NCI-H82 (cell line): ENCODE measurements at places on chromosomes 5 and 9.

- peak; percentile 39 for DNase-seq
Observed at GRCh38 chr9:34158362-34158869, 20.4 kb upstream of the UBAP1 start.

- peak; percentile 89 for DNase-seq
Observed at GRCh38 chr5:9787861-9788600, 157.9 kb upstream of the TAS2R1 start.

GRCh38 chr9:33464045-33464636 lies 9.6 kb downstream of the NOL6 start:
- DNase-seq: no peak

GRCh38 chr9:116978155-116978554 lies 291.1 kb downstream of the TRIM32 start:
- peak; percentile 10 for DNase-seq

DNA sequence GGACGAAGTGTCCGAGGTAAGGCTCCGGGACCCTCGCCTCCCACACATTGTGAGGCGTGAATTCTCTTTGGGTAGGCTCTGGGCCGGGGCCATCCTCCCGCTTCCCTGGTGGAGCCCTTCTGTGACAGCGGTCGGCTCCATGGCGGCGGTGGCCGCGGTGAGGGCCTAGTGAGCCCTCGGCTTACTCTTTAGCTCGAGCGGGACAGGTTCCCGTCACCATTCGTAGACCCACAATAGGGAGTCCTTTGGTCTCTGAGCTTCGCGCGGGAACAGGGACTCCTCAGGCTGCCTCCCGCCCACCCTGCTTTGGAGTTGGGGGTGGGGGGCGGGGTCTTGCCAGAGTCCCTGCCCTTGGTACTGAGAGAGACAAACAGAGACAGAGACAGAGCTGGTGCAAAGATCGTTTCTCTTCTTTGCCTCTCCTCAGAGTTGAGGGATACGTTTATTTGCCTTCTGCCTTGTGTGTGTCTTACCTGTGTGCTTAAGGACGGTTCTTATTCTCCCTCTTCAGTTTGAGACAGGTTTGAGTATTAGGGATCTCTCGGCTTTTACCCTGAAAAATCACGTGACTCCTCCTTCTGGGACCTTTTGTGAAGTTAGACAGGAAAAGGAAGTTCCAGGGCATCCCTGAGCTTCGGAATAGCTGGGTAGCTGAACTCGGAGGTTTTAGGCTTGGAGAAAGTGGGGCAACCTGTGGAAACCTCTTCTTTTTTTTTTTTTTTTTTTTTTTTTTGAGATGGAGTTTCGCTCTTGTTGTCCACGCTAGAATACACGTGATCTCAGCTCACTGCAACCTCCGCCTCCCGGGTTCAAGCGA lies 833 bp downstream of the ANKHD1 start:
- DNase-seq: peak; percentile 72

DNA sequence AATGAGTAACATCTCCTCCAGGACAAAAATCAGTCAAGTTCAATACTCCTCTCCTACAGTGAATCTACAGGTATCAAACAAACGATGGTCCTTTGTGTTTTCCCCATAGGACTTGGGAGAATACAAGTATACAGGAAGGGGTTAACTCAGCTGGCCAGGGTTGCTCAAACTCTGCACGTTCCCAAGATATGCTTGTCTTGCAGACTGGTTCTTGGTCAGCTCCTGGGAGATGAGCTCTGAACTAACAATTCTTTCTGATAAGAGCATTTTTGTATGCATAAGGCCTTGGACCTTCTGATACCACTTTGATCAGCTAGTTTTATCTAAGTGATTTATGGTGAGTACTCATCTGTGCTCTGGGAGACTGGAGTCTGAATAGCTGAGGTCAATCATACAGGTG lies 42.1 kb downstream of the LOX start:
- no peak for DNase-seq

- no peak for DNase-seq
Observed at GRCh38 chr5:140262221-140262620, 40.7 kb downstream of the PFDN1 start.

GRCh38 chr5:144108131-144108530 lies 62.3 kb downstream of the YIPF5 start:
- no peak for DNase-seq

DNA sequence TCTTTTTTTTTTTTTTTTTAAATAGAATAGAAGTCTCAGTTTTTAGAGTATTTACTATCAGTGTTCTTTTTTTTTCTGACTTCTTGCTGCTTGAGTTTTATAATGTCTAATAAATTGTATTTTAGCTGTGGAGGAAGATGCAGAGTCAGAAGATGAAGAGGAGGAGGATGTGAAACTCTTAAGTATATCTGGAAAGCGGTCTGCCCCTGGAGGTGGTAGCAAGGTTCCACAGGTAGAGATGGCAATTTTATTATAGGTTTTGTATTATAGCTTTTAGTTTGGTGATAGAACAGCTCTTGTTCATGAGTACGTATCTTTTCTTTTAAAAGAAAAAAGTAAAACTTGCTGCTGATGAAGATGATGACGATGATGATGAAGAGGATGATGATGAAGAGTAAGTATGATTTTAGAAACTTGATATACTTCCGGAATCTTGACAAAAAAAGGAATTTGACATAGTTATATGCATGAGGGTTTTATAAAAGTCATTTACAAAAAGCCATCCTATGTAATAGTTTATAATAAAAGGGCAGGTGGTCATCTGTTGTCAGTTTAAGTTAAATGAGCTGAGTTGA lies 5.0 kb downstream of the NPM1 start:
- DNase-seq: no peak

DNA sequence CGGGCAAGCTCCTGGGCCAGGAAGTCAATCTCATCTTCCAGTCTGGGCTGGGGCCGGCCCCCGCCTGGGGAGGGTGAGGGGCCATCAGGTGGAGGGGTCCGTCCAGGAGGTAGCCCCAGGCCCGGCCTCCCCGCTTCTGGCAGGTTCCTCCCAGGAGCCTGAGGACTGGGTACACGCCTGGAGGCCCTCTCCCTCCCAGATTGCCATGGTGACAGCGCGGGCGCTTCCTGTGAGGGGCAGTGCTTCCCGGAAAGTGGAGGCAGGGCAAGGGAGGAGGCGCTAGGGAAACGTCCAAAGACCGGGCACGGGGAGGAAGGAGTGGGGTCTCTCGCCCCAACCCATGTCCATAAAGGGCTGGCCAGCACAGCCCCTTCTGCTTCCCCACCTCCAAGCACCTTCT lies 4.9 kb downstream of the NPDC1 start:
- no peak for DNase-seq

DNA sequence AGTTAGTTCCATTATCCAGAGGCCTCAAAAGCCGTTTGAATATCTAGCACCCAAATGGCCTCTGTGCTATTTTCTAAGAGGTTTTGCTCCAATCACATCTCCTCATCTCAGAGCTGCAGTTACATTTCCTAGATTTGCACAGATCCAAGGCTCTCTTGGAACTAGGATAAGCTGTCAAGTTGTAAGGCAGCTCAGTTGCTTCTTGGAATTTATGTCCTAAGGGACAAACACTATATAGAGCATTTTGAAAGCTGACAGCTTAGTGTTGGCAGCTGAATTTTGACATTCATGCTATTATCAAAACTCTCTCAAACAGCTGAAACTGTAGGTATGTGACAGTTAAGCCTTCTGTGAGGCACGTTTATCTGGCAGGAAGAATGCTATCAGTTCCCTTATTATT lies 97.0 kb downstream of the MACIR start:
- no peak for DNase-seq

GRCh38 chr9:117098331-117098730 lies 316.5 kb downstream of the ASTN2 start:
- no peak for DNase-seq

DNA sequence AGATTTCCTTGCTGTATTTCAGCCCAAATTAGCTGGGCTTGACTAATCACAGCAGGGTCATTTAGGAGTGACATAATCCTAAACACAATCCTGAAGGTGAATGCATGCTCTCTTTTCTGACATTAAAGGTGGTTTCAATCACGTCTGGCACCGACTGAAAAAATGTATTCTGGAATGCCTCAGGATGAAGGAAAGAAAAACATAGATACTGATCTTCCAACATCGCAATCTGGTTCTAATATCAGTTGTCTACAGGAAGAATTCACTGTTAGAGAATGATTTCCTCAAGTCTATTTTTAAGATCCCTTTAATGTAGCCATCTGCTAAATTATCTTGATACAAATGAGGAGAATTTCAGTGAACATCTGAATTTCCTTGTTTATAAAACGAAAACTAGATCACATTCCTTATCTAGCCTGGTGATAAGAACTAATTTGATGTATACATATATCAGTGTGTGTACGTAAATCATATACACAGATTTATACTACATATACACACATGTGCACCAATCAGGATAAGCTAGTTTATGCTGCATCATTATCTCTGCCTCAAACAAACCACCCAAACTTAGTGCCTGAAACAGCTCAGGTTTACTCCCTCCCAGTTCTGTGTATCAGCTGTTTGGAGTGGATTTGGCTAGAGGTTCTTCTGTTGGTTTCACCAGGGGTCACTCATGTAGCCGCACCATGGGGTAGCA lies 31.3 kb upstream of the TAS2R1 start:
- no peak for DNase-seq

DNA sequence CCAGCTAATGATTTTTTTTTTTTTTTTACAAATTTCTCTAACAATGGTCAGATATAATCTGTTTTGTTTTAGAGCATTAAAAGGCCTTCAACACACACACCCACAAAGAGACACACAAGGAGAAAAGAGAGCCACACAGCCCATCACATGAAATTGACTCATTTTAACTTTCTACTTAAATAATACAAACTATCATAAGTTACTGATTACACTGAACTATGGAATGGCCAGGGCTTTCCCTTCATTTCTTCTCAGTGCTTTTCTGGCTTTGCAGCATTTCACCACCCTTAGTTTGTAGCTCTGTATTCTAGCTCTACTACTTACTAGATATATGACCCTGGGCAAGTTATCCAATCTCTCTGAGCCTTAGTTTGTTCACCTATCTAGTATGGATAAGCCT lies 13.2 kb downstream of the REEP5 start:
- no peak for DNase-seq

DNA sequence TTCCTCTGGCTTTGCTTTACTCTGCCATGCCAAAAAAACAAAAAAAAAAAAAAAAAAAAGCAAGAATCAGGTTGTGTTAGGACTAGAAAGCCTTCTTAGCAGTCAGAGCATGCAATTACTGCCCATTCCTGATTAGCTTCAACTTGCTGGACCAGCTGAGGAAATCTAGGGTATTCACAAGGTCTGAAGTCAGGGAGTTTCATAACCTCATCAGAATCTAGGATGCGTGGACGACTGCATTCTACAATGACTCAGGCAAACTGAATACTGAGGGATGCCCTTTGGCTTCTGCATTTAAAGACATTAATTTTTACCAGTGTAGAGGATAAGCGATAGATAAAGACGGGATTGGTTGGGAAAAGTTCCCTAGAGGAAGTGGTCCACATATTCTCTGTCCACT lies 39.2 kb upstream of the SHOC1 start:
- DNase-seq: no peak

DNA sequence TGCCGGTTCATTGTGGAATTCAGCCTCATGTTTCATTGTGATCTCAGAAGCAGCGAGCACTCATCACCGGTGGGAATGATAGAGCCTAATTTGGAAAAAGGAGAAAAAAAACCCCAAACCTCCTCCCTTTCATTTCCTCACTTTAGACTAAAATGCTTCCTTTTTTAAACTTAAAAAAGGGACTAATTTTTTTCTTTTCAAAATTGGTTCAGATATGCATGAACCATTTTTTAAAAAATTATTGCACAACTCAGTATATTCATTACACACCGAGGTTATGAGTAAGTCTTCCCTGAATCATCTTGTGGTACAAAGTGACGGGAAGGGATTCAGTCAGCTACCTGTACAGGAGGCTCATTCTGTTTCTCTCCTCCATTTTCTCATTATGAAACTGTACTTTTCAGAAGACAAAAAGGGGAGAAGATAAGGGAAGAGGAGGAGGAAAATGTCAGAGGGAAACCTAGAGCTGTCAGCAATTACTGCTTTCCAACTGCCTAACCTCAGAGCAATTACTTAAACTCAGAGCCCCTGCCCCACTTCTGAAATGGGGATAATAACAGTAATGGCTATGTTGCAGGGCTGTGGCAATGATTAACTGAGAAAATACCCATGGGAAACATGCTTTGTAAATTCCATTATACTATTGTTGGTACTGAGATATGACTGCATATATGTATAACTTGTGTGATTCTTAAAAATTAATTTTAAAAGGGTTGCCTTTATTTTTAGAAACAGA lies 24.0 kb downstream of the GALNT10 start:
- no peak for DNase-seq

DNA sequence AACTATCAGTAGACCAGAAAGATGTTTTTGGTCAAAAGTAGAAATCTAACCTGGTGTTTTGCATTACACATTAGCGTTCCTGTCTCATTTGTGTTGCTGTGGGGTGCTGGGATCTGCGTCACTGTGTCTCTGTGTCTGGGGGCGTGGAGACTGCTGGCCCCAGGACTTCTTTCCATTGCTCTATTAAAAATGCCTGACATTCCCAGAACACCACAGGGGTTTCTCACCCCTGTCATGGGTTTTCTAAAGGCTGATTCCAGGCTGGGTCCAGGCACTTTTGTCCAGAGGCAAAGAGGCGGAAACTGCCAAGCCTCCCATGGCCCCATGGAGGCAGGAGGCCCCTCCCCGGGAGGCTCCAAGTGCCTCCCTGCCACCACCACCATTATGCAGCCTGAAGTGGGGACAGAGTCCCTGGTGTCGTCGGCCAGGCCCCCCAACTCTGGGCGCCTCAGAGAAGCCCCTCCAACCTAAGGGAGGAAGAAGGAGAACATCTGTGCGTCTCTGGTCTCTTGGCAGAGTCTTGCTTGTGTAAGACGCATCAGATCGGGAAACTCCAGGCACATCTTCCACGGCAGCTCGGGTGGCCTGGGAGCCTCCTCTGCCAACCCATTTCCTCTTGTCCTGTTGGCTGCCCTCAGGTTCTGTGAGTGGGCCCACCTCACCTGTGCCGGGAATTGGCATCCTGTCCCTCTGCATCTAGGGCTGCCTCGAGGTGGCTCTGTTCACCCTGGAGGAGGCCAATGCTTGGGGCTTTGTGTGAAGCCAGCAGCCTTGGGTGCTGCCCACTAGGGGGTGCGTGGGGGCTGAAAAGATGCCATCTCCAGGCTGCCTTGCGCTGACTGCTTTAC lies 13.8 kb upstream of the PLEKHG4B start:
- DNase-seq: peak; percentile 48

- DNase-seq: no peak
Observed at GRCh38 chr5:73303148-73304079, 130.4 kb downstream of the TMEM174 start.

GRCh38 chr9:96128880-96129279 lies 173.1 kb downstream of the HSD17B3 start:
- DNase-seq: no peak

DNA sequence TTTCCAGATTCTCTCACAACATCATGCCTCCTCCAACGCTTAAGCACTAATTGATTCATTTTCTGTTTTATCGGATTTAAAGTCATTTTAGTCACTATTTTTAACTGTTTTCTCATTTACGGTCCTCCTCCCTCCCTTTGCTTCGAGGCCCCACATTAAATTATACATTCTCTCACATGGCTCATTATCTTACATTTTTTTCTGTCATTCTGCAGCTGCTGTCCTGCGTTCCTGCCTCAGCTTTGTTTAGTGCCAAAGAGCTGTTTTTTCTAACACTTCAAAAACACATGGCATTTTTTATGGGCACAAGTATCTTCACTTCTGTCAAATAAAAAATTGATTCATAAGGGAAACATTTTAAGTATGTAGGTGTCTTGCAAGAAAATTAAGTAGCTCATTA lies 130.1 kb upstream of the FST start:
- no peak for DNase-seq
